ENCODE measurements at places on chromosomes 3 and 15.

- DNase-seq = no peak
Observed at GRCh38 chr3:188926741-188927511, 244.8 kb upstream of the TPRG1 start.

DNA sequence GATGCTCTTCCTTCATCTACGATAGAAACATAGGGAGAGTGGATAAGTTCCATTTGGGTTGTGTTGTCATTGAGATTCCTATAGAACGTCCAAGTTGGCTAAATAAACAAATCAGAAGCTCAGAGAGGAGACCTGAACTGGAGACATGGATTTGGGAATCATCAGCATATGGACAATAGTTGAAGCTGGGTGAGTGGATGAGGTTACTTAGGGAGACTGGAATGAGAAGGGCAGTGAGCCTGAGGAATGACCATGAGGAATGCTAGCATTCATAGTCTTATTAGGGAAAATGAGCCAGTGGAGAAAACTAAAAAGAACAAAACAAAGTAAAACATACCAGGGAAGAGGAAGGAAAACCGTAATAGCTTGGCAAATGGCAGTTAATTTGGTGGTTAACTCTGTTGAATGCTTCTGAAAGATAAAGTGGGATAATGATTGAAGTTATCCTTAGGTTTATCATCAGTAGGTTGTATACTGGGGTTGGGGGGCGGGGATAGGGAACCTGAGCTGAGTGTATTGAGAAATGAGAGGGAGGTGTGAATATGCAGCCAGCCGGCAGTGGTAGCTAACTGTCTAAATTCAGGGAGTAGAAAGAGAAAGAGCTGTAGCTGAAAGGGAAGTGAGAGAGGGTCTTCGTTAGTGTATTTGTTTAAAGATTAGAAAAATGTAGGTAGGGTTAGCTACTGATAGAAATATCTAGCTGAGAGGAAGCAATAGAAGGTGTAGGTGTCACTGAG lies 74.6 kb downstream of the ARHGEF26 start:
- no peak for DNase-seq

- no peak for DNase-seq
Observed at GRCh38 chr3:72427624-72428023, 420.6 kb downstream of the SHQ1 start.

DNA sequence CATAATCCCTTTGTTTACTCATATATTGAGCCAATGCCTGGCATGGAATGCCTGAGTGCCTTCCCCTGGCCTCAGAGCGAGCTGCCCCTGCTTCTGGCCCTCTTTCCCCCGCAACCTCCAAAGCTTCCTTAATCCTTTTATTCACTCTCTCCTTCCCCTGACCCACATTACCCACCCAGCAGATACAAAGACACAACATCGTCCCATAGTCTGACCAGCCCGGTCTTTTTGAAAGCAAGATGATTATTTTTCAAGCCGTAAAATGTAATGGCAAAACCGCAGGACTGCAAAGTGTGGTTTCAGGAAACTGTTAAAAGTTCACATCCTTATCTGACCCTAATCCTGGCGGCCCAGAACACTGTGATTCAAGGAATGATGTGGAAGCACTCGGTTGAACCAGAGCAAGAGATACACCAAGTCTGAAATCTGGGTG lies 78.4 kb upstream of the LRTM1 start:
- DNase-seq = no peak

DNA sequence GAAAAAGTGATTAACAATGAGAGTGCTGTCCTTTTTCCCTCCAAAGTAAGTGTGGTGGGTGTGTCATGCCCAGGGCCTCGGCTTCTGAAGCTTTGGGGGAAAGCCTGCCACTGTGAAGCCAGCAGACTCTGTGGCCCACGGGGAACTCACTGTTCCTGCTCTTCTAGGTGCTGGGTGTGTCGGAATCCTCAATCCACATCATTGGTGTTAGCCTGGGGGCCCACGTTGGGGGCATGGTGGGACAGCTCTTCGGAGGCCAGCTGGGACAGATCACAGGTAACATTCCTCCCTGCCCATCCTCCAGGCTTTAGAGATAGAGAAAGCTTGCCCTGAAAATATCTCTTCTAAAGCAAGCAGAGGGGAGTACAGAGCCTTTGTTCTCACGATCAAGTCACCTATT lies 11.6 kb downstream of the PLA1A start:
- DNase-seq = no peak

- no peak for DNase-seq
Observed at GRCh38 chr15:90083954-90084607, 18.2 kb downstream of the IDH2 start.

DNA sequence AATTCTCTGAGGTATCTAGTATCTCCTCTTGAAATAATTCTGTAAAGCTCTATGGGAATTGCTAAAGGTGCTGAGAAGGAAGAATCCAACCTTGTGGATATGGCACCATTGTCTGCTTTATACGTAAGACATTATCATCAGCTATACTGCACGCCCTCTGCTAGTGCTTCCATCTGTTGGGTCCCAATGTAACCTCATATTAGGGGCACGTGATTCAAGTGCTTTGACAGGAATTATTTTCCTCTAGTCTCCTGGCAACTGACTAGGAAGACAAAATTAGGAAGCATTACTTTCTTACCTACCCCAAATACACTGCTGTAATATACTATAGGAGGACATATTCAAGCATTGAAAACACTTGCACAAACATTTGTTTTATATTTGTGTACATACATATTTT lies 24.0 kb downstream of the COPS2 start:
- DNase-seq = no peak

DNA sequence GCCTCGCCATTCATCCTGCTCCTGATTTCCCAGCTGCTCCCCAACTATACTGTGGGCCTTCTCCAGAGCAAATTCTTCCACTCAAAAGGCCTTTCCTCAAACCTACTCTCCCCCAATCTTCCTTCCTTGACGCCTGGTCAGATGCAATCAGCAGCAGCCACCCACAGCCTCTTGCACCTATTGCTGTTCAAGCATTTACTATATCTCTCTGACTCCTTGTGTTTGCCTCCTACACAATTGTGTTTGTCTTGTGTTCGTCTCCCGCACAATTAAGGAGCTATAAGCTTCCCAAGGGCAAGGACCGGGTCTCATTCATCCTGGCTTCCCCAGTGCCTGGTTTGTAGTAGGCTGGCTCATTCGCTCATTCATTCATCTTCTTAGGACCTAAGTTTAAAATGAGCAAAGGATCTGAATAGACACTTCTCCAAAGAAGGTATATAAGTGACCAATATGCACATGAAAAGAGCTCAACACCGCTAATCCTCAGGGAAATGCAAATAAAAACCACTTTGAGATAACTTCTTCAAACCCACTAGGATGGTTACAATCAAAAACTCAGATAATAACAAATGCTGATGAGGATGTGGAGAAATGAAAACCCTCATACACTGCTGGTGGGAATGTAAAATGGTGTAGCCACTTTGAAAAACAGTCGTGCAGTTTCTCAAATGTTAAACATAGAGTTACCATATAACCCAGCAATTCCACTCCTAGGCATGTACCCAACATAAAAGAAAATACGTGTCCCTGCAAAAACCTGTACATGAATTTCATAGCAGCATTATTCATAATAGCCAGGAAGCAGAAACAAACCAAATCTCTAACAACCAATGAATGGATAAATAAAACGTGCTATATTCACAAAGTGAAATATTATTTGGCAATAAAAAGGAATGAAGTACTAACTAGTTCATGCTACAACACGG lies 31.0 kb downstream of the MEGF11 start:
- DNase-seq = no peak

- DNase-seq = no peak
Observed at GRCh38 chr3:123880998-123881561, 3.1 kb downstream of the MYLK start.

GRCh38 chr3:81214631-81215030 lies 546.8 kb downstream of the GBE1 start:
- DNase-seq = no peak

GRCh38 chr3:152230370-152230769 lies 38.4 kb upstream of the MBNL1 start:
- no peak for DNase-seq

DNA sequence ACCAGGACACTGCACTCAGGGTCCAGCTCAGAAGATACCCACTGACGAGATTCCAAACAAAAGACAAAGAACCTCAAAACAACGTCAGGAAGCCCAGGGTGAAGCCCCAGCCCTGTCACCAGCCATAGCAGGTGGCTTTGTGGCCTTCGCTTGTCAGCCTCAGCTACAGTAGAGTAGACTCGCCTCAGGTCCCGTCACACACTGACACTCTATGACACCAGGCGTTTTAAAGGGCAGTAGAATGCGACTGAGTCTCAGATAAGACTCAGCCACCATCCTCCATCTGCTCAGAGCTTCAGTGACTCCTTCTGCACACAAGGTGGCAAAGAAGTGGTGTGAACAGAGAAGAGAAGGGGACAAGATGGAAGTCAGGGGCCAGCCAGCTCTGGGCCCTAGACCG lies 12.8 kb downstream of the RBPMS2 start:
- no peak for DNase-seq

GRCh38 chr3:172259726-172260248 lies 188.5 kb downstream of the GHSR start:
- no peak for DNase-seq

DNA sequence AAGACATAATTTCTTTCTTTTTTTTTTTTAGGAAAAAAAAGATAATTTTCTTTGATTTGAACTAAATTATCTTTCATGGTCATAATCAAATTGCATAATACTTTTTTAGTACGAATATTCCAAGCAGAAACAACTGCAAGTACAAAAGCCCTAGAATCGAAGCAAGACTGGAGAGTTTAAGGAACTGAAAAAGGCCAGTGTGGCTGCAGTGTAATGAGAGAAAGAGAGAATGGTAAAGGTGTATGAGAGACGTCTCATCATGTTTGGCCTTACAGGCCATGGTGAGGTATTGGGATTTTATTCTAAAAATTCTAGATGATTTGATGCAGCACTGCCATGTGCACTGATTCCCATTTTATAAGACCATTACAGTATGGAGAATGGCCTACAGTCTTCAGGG lies 180.9 kb downstream of the SUCNR1 start:
- DNase-seq = no peak

DNA sequence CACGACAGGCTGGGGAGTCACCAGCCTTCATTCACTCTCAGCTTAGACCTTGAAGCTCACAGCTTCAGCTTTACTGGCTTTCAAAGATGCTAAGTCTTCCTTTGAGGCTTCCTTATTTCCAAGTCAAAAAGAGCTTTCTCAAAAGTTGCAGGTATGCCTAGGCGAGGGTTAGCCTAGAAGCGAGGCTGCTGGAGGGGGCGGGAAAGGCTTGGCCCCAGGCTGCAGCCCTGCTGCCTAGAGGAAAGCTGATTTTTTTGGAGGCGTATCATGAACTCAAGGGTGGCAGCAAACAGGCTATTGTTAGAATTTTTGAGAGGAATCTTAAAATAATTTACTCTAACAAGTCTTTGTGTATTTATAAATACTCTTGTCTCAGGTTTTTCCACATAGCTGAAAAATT lies 37.1 kb downstream of the MYO5C start:
- no peak for DNase-seq

GRCh38 chr15:75214293-75215096 lies 12.8 kb downstream of the C15orf39 start:
- no peak for DNase-seq

- DNase-seq = no peak
Observed at GRCh38 chr3:81550415-81550814, 211.0 kb downstream of the GBE1 start.

DNA sequence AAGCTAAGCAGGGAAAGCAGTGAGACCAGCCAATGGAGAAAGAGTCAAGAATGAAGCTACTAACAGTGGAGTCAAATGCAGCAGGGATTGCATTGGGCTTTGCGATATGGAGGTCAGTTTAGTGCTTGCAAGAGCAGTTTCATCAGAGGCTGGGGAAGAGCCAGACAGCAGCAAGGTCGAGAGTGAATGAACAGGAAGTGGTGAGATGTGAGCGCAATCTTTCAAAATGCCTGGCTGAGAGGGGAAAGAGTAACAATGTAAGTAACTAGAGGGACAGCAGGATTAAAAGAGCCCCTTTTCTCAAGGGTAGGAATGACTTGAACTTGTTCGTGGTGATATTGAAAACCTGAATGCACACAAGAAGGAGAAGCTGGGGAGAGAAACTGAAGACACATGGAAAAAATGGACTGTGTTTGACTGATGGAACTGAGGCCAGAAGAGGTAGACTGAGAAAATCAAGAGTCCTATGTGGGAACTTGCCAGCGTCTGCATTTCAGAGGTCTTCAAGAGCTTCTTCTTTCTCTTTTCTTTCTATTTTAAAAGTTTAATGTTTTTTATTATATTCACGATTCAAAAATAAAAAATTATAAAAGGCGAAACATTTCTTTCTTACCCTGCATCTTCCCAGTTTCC lies 30.6 kb upstream of the GPR160 start:
- DNase-seq = no peak

- no peak for DNase-seq
Observed at GRCh38 chr3:9806137-9806536, 3.9 kb upstream of the TTLL3 start.

DNA sequence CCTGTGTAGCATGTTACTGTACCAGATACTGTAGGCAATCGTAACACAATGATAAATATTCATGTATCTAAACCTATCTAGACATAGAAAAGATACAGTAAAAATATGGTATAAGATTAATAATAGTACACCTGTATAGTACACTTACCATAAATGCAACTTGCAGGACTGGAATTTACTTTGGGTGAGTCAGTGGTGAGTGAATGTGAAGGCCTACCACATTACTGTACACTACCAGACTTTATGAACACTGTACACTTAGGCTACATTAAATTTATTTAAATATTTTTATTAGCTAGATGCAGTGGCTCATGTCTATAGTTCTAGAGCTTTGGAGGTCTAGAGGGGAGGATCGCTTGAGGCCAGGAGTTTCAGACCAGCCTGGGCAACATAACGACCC lies 186.6 kb upstream of the ROPN1 start:
- no peak for DNase-seq

GRCh38 chr3:175386630-175387029 lies 527.5 kb downstream of the NAALADL2 start:
- DNase-seq = no peak

DNA sequence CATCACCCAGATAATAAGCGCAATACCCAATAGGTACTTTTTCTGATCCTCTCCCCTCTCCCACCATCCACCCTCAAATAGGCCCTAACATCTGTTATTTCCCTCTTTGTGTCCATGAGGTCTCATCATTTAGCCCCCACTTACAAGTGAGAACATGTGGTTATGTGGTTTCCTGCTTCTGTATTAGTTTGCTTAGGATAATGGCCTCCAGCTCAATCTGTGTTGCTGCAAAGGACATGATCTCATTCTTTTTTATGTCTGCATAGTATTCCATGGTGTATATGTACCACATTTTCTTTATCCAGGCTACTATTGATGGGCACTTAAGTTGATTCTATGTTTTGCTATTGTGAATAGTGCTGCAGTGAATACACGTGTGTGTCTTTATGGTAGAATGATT lies 165.4 kb downstream of the MBNL1 start:
- no peak for DNase-seq

- DNase-seq = no peak
Observed at GRCh38 chr3:179336345-179336929, 11.1 kb upstream of the MFN1 start.

- DNase-seq = no peak
Observed at GRCh38 chr15:74159773-74160172, 13.7 kb upstream of the ISLR start.

GRCh38 chr3:159332535-159333099 lies 530.8 kb downstream of the MFSD1 start:
- no peak for DNase-seq

Measured in cortex of kidney (tissue), 1 donor.